ENCODE measurements at places on chromosomes 13 and 19. TPM values are rescaled to one million over a fixed set of nuclear protein-coding genes. Genes with fewer than 3 reads are reported as not detected.

The LILRA6 gene
- 1.1 TPM for polyA plus RNA-seq

The TTC9B gene
- 0.12 TPM for polyA plus RNA-seq

DNA sequence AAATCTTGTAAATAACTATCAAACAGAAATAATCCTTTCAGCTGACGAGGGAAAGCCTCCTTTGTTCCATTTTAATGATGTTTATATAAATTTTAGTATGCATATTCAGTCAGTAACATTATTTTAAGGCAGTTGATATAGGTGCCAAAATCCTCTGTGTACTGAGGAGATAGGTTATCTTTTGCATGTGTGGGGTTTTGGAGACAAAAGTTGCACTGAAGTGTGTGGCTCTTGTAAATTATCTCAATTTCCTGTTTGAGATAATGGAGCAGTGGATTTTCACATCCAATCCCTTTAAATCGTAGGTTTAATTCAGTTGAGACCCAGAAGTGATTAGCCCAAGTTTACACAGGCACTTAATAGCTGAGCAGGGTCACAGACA, 106.6 kb downstream of the RGCC start:
- DNase-seq: no peak

The SELENOV gene
- 0.28 TPM for polyA plus RNA-seq

The RASAL3 gene
- 1.0 TPM for polyA plus RNA-seq
